ENCODE measurements at places on chromosomes 4 and X.
A peak's percentile ranks its signal among the peaks of the same experiment; 100 is the strongest.

- no peak for DNase-seq
Measured at GRCh38 chrX:13048280-13048679, 3.9 kb upstream of the FAM9C start.

- DNase-seq, result no peak
Measured at GRCh38 chr4:150164055-150164454, 85.8 kb downstream of the DCLK2 start.

- DNase-seq, result no peak
Measured at GRCh38 chr4:34412911-34413310, 1831.4 kb downstream of the ARAP2 start.

- DNase-seq, result peak; percentile 15
Measured at GRCh38 chrX:40530509-40530908, 50.3 kb upstream of the ATP6AP2 start.

DNA sequence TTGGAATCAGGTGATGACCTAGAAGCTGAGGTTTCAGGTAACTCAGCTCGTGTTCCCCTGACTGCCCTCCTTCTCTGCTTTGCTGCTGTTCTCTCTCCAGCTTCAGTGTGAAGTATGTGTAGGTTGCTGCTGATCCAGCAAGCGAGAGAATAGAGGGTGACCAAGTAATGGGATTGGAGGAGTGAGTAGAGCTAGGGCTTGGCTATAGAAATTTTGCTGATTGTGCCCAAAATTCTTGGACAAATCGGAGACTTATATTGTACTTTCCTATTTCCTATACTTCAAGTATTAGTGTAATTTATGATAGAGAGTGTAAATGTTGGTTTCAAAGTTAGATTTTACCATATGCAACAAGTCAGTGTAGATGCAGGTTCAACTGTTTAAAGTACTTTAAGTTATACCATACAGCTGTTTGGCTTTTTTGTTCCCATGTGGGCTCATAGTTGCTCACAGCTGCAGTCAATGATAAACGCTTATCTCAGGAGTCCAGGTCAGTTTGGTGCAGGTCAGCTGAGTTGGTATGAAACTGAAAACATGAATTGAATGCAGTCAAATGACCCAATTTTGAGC, 48.0 kb downstream of the RAPGEF2 start:
- no peak for DNase-seq

- no peak for DNase-seq
Measured at GRCh38 chrX:136627409-136627808, 20.5 kb upstream of the CD40LG start.

DNA sequence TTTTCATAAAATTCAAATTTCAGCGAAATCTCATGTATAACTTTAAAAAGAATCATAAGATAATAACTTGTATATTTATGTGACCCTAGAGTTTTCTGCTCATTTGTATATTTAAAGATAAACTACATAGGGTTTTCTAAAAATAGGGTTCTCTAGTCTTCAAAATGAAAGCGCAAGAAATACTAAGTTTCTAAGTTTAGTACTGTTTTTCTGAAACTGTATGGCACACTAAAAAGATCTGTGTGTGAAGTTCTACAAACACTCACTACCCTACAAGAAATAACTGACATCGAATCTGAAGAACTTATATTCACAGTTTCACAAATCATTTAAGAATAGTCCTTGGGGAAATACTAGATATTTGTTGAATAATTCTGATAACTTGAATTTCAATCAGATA, 38.7 kb upstream of the NDST4 start:
- DNase-seq, result no peak

- DNase-seq, result no peak
Measured at GRCh38 chr4:94477227-94477626, 25.5 kb downstream of the PDLIM5 start.

GRCh38 chr4:75683482-75684155, 10.4 kb upstream of the G3BP2 start:
- DNase-seq, result no peak

- DNase-seq, result no peak
Measured at GRCh38 chr4:41160856-41161255, 53.5 kb downstream of the APBB2 start.

DNA sequence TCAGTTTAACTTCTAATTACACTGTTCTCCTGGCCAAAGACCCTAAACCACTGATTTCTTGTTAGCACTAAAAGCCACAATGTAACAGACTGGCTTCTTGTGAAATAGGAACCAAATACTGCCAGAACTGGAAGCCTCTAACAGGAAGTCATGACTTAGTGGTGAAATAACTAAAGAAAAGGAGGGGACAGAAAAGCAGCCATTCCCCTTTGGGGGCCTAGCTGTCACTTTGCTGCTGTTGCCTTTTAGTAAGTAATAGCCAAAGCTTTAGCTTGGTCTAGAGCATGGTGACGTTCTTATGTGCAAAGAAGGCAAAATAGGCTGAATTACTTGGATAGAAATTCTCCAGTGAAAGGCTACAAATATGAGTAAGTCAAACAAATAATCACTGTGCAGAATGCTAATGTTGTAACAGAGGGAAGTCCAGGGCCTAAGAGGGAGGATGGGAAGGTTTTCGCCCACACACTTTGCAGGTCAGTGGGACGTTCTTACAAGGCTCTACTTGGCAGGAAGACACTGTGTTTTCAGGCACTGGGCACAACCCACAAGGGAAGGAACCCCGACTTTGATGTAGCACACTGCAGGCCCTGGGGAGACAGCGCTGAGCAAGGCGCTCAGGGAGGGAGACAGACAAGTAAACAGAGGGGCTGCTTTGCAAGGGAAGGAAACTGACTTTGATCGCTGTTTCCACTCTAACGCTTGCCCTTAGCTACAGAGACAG, 16.7 kb downstream of the GAB3 start:
- DNase-seq, result no peak

DNA sequence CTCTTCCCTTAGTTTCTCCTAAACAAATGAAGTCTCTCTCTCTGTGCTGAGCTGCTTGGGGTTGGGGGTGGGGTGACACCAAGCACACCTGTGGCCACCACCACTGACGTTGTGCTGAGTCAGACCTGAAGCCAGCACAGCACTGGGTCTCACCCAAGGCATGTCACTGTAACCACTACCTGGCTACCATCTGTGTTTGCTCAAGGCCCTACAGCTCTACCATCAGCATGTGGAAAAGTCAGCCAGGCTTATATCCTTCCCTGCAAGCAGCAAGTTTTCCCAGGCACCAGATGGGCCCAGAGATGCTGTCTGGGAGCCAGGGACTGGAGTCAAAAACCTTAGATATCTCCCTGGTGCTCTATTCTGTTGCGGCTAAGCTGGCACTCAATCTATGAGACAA, 6.9 kb downstream of the CXCL10 start:
- DNase-seq, result no peak

GRCh38 chrX:96440941-96441340, 243.7 kb upstream of the DIAPH2 start:
- no peak for DNase-seq

DNA sequence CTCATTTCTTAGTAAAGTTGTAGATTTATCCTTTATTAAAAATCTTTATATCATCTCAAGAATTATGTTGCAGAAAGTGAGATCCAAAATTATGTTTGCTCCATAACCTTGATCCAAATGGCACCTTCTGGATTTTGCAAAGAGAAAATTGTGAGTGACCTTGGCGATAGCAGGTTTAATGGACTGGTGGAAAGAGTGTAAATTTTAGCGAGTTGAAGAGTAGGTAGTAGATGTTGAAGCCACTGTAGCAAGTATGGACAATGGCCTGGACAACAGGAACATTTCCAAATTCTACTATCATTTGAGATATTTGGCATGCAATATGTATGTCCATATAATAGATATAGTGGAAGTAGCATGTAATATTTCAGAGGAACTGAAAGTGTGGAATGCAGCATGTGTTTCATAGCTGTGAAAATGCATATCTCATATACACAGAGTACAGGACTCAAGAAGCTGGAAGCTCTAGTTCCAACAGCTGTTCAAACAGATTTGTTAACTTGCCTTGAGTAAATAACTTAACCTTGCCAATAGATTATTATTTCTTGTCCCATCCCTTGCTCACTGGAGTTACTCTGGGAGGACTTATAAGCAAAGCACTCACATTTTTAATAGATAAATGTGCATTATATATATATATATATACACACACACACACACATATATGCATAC, 152.5 kb upstream of the TLL1 start:
- no peak for DNase-seq

DNA sequence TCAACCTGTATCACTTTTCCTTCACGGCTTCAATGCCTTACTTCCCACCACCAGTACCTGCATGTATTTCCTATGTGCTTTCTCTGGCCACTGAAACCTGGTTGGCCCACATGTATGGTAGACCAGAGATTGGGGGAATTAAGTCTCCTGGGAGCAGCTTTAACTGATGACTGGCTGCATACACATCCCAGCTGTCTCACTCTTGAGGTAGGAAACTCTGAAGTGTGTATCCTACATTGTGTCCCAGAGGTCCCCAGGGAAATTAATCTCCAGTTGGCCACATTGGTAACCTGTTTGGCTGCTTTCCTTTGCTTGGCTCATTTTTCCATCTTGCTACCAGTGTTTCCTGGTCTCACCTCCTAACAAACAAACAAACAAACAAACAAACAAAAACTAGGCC, 124.4 kb downstream of the ZNF827 start:
- no peak for DNase-seq

- DNase-seq, result no peak
Measured at GRCh38 chrX:22666441-22666840, 333.3 kb upstream of the DDX53 start.

DNA sequence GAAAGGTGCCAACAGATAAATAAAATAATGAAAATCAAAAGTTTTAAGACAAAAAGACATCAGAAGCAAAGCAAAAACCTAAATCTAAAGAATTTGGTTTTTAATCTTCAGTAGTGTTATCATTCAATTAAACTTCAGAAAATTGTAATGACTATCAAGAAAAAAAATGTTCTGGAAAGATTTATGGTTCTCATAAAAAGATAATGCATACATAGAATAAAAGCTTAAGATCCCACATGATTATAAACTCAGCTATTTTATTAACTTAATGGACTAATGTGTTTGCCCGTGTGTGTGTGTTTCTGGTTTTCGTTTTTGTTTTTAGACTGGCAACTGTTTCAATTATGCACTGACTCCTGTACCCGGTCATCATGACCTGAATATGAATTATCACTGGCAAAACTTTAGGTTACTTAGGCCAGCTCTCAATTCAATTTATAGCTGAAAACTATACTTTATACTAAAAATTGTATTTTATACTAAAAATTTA, 217.5 kb upstream of the DKK2 start:
- no peak for DNase-seq

DNA sequence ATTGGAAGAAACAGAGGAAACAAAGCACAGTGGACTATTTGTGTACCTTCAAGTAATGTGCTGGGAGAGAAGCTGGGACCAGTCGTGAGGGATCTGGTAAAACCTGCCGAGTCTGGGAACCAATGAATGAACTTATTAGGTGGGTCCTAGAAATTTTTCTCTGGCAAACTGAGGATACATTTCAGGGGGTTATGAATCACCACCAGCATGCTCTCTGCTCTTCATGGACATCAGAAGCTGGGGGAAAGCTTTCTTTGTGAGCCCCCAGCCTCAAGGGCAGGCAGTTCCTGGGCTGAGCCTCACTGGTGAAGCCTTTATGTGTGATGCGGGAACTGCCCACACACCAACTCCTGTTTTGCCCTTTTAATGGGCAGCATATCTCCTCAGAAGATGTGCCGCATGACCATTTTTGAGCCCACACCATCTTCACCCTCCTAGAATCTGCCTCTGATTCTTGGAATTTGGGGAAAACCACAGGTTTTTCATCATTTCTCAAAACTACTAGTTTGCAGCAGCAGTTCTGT, 95.4 kb upstream of the ENPP6 start:
- DNase-seq, result no peak

DNA sequence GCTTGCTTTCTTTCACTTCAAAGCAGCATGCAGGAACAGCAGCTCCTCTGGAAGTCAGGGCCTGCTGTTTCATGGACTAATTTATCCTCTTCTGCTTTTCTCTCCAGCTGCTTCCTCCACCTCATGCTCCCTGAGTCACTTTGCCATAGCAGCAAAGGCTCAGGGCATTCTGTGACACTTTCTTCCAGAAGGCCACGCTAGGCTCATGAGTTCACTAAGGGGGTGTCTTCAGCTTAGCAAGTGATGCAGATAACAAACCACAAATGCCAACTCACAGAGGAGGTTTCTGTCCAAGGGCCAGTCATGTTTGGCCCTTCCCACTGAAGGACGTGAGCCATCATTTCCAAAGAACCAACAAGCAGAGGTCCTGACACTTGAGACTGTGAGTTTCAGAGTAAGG, 200.2 kb downstream of the ADGRA3 start:
- DNase-seq, result no peak

GRCh38 chrX:39577985-39578869, 519.5 kb downstream of the BCOR start:
- no peak for DNase-seq

DNA sequence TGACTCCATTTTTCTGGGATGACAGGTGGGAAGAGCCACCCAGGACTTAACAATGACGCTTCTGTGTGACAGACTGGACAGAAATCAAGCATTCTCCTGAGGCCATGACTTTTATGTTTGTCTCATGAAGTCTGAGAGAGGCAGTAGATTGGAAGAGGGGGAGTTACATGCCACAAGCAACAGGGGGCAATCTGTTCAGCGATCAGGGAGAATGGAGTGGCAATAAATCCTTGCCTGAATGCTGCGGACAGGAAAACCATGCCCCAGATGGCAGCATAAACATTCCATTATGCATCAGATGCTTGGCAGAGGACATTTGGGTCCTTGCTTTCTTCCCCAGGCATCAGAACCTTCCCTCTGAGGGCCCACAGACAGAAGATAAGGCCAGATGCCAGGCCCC, 312.4 kb upstream of the DIPK2B start:
- DNase-seq, result no peak

- DNase-seq, result no peak
Measured at GRCh38 chr4:110614976-110615352, 7.9 kb downstream of the PITX2 start.

GRCh38 chrX:42248226-42248625, 324.9 kb upstream of the CASK start:
- no peak for DNase-seq

DNA sequence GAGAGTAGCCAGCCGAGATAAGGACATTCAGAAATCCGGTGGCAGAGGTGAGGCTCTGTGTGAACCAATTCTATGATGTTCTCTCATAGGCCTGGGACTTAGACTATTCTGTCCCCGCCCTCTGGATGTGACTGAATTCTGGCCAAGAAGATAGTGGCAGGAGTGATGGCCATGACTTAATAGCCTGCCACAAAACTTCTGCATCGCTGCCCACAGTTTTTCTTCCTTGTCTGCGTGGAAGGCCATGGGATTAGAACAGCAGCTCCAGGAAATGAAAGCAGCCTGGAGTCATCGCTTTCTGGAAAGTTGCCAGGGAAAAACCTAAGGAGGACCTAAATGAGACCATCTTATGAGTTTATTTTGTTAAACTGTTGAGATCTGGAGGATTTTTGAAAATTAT, 134.7 kb downstream of the F11 start:
- DNase-seq, result peak; percentile 3

GRCh38 chr4:26199596-26199995, 121.2 kb upstream of the RBPJ start:
- DNase-seq, result no peak

All from smooth muscle cell of the brain vasculature (primary cell).